ENCODE measurements at places on chromosomes 2 and 18. TPM values are rescaled to one million over a fixed set of nuclear protein-coding genes. Genes with fewer than 3 reads are reported as not detected.

The ASB18 gene
- total RNA-seq, result 4.9 TPM

The DAW1 gene
- total RNA-seq, result 31.2 TPM

DNA sequence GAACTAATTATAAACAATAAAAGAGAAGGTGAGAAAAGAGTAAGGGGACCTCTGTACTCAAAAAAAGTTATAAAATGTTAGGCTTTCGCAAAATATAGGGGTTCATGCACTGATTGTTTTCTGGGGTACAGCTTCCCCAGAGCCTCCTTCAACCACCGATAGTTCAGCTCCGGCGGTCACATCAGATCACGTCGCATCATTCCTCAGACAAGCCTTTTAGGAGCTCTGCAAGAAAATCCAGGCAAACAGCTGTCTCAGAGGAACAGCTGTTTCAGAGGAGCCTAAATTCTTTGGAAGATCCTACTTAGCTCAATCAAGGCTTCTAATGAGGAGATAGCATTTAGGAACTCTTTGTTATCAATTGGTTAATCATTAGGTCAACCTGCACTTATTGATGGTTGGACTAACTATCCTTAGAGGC is 78.7 kb downstream of the MYCN start:
- no peaks in the 10 kb centered on the region for H3K27me3 ChIP-seq
- no peak for DNase-seq
- no peak overlapping the region for H3K27ac ChIP-seq
- H3K4me3 ChIP-seq, result no peak overlapping the region
- no peaks in the 10 kb centered on the region for H3K36me3 ChIP-seq

GRCh38 chr2:150485114-150485870 is 2.2 kb downstream of the RND3 start:
- no peaks in the 10 kb centered on the region for H3K36me3 ChIP-seq
- no peaks in the 10 kb centered on the region for H3K27me3 ChIP-seq
- H3K4me1 ChIP-seq, result peaks cover 4% of the 10 kb centered on the region

GRCh38 chr2:18464913-18465312 is 95.5 kb downstream of the RDH14 start:
- no peaks in the 10 kb centered on the region for H3K27me3 ChIP-seq
- peaks cover 7% of the 10 kb centered on the region for H3K4me1 ChIP-seq
- no peak overlapping the region for H3K27ac ChIP-seq
- no peak overlapping the region for H3K4me3 ChIP-seq
- DNase-seq, result no peak
- no peaks in the 10 kb centered on the region for H3K36me3 ChIP-seq

- no peak overlapping the region for H3K4me3 ChIP-seq
- no peaks in the 10 kb centered on the region for H3K36me3 ChIP-seq
- H3K27me3 ChIP-seq, result no peaks in the 10 kb centered on the region
- H3K27ac ChIP-seq, result no peak overlapping the region
These were observed 18.2 kb downstream of the ASPRV1 start for GRCh38 chr2:69943000-69943842.

GRCh38 chr18:51425475-51425874 is 228.0 kb upstream of the MEX3C start:
- no peak for DNase-seq
- no peaks in the 10 kb centered on the region for H3K27me3 ChIP-seq
- H3K4me1 ChIP-seq, result no peaks in the 10 kb centered on the region

DNA sequence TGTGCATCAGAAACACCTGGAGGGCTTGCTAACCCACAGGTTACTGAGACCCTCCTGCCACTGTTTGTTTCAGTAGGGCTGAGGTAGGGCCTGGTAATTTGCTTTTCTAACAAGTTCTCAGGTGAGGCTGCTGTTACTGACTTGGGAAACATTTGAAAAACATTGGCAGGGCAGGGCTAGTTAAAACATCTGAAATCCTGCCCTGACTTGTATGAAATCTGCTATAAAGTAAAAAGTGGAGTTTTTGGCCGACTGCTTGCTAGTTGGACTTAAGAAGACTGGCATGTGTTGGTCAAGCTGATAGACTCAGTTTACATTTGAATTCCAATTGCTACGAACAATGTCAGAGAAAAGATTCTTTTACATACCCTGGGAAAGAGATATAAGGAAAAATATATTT is 111.6 kb upstream of the DLX2 start:
- H3K4me1 ChIP-seq, result no peaks in the 10 kb centered on the region
- H3K36me3 ChIP-seq, result no peaks in the 10 kb centered on the region
- no peak for DNase-seq
- H3K4me3 ChIP-seq, result no peak overlapping the region
- H3K27me3 ChIP-seq, result no peaks in the 10 kb centered on the region

GRCh38 chr2:235605312-235606003 is 111.6 kb downstream of the AGAP1 start:
- H3K4me3 ChIP-seq, result no peak overlapping the region
- no peaks in the 10 kb centered on the region for H3K36me3 ChIP-seq
- DNase-seq, result peak; percentile 85
- no peaks in the 10 kb centered on the region for H3K27me3 ChIP-seq

GRCh38 chr2:195009202-195009601 is 647.8 kb upstream of the SLC39A10 start:
- no peaks in the 10 kb centered on the region for H3K27me3 ChIP-seq
- no peaks in the 10 kb centered on the region for H3K4me1 ChIP-seq
- H3K36me3 ChIP-seq, result no peaks in the 10 kb centered on the region
- H3K27ac ChIP-seq, result no peak overlapping the region
- H3K4me3 ChIP-seq, result no peak overlapping the region

GRCh38 chr2:228869636-228870264 is 401.3 kb downstream of the PID1 start:
- H3K27ac ChIP-seq, result no peak overlapping the region
- H3K27me3 ChIP-seq, result no peaks in the 10 kb centered on the region
- H3K36me3 ChIP-seq, result no peaks in the 10 kb centered on the region
- no peaks in the 10 kb centered on the region for H3K4me1 ChIP-seq

GRCh38 chr2:203476881-203477280 is 58.2 kb downstream of the RAPH1 start:
- no peaks in the 10 kb centered on the region for H3K4me1 ChIP-seq
- no peak for DNase-seq
- no peaks in the 10 kb centered on the region for H3K36me3 ChIP-seq
- no peaks in the 10 kb centered on the region for H3K27me3 ChIP-seq

DNA sequence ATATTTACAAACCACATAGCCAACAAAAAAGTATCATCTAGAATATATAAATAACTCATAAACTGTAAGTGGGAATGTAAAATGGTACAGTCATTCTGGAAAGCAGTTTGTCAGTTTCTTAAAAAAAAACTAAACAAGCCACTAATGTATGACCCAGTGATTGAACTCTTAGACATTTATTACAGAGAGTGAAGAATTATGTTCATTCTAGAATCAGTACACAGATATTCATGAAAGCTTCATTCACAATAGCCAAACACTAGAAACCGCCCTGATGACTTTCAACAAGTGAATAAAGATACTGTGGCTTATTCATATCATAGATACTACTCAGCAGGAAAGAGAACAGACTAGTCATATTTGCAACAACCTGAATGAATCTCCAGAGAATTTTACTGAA is 1541.5 kb downstream of the LRP1B start:
- no peak overlapping the region for H3K4me3 ChIP-seq
- no peak for DNase-seq
- no peaks in the 10 kb centered on the region for H3K36me3 ChIP-seq
- no peaks in the 10 kb centered on the region for H3K4me1 ChIP-seq
- H3K27me3 ChIP-seq, result no peaks in the 10 kb centered on the region

DNA sequence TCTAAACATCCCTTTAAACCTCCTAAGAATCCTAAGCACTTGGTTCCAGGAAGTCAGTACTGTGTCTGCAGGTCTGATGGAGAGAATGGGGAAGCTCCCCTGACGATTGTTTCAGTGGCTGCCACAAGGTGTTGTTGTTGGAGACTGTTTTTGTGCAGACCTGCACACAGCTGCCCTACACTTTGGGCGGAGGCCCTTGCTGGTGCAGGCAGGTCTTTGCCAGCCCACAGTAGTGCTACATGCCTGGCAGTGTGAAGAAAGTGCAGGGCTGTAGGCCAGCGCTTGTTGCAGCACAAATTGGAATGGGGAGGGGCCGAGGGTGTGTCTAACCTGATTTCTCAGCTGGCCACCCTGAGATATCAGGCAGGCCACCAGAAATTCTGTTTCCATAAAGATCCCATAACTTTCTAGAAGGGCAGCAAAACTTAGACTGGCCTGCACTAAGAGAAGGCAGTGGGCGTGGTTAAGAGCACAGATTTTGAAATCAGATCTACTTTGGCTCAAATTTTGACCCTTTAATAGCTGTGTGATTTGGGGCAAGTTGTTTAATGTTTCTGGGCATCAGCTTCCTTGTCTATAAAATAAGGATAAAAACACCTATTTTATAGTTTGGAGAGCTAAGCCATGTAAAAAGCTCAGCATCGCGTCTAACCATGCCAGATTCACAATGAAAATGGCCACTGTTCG is 83.7 kb upstream of the SLC1A4 start:
- H3K4me3 ChIP-seq, result no peak overlapping the region
- H3K27ac ChIP-seq, result no peak overlapping the region
- H3K27me3 ChIP-seq, result no peaks in the 10 kb centered on the region
- H3K36me3 ChIP-seq, result no peaks in the 10 kb centered on the region
- H3K4me1 ChIP-seq, result no peaks in the 10 kb centered on the region

DNA sequence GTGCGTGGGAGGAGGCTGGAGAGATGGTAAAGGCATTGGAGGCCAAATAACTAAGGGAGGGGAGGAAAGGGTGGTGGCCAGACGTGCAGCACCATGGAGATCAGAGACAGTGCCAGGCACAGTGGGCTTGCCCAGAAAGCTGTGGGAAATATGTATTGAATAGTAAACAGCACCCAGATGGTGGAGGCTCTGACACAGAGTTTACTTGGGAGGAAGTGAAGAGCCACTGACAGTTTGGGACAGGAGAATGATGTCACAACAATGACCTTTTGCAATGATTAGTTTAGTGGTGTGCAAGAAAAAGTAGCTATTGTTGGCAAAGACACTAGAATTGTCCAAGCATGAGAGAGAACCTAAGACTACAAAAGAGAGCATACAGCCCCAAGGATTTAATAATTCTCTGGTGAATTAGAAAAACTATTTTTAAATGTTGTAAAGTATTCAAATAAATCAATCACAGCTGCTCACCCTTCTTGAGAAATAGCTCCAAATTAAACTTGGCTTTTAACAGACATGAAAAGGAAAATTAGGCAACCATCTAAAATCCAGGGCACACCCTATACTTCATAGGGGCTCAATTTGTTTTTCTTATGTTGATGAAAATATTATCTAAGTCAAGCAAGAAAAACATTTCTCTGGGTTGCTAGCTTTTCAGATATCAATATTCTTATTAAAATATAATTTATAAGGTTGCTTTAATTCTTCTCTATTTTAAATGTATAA is 458.7 kb upstream of the HNRNPA3 start:
- no peaks in the 10 kb centered on the region for H3K36me3 ChIP-seq
- no peak overlapping the region for H3K4me3 ChIP-seq
- no peaks in the 10 kb centered on the region for H3K27me3 ChIP-seq
- DNase-seq, result no peak

DNA sequence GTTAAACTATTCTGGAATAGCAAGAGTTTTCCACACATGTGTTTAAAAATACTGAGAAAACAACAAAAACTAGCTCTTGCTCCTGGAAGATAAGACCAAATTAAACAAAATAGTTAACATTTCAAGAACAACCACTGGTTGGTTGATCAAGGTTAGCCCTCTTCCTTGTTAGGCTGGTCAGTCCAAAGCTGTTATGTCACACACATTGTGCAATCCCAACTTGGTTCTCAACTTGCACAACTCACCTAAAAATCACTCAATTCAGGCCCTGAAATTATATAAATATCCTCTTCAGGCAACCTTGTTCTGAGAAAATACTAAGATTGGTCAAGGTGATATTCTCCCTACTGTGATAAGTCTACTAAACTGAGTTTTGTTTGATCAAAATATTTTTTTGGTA is 169.7 kb upstream of the LRP1B start:
- no peak overlapping the region for H3K4me3 ChIP-seq
- no peak for DNase-seq
- no peak overlapping the region for H3K27ac ChIP-seq
- H3K4me1 ChIP-seq, result no peaks in the 10 kb centered on the region

DNA sequence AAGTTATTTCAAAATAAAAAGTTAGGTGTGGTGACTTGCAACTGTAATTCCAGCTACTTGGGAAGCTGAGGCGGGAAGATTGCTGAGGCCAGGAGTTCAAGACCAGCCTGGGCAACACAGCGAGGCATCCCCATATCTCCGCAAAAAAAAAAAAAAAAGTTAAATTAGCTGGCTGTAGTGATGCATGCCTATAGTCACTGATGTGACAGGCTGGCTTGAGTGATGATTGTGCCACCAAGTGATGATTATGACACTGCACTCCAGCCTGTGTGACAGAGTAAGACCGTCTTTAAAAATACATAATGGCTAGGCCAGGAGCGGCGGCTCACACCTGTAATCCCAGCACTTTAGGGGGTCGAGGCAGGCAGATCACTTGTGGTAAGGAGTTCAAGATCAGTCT is 11.5 kb downstream of the SMPD4 start:
- no peaks in the 10 kb centered on the region for H3K4me1 ChIP-seq
- no peak overlapping the region for H3K4me3 ChIP-seq
- H3K27ac ChIP-seq, result no peak overlapping the region
- H3K36me3 ChIP-seq, result no peaks in the 10 kb centered on the region

DNA sequence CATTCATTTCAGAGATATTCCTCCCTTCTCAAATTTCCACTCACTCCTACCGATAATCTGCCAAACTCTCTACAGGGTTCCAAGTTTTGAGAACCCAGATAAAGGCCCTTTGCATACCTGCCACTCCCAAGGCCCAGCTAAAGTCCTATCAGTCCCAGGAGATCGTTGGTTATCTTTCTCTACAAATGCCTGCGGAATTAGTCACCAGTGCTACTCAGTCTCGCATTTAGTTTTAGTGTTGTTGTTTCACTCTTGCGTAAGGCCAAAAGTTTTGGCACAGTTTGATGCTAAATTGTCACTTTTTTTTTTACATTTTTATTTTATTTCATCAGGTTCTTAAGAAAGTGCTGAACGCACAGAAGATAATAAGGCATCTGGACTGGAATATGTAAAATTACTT is 29.2 kb upstream of the SETBP1 start:
- no peak for DNase-seq
- H3K27me3 ChIP-seq, result no peaks in the 10 kb centered on the region
- no peaks in the 10 kb centered on the region for H3K4me1 ChIP-seq
- no peak overlapping the region for H3K4me3 ChIP-seq
- no peak overlapping the region for H3K27ac ChIP-seq

GRCh38 chr2:107633580-107634147 is 193.0 kb upstream of the RGPD4 start:
- no peaks in the 10 kb centered on the region for H3K27me3 ChIP-seq
- no peak overlapping the region for H3K4me3 ChIP-seq
- no peak for DNase-seq
- no peaks in the 10 kb centered on the region for H3K4me1 ChIP-seq
- no peaks in the 10 kb centered on the region for H3K36me3 ChIP-seq
- no peak overlapping the region for H3K27ac ChIP-seq
